Esophagus muscularis mucosa (tissue), 4 donors: ENCODE measurements at places on chromosomes 7 and 10. TPM values are rescaled to one million over a fixed set of nuclear protein-coding genes. Genes with fewer than 3 reads are reported as not detected.

GRCh38 chr10:15745751-15746150 lies 26.0 kb upstream of the ITGA8 start:
- H3K27me3 ChIP-seq: no peaks in the 10 kb centered on the region
- no peak for DNase-seq
- H3K27ac ChIP-seq: no peak overlapping the region
- no peak overlapping the region for H3K4me3 ChIP-seq

GRCh38 chr10:63415640-63416244 lies 50.0 kb downstream of the JMJD1C start:
- H3K27ac ChIP-seq: no peak overlapping the region
- no peaks in the 10 kb centered on the region for H3K27me3 ChIP-seq
- no peak for DNase-seq
- peak overlapping the region; percentile 19 for H3K4me3 ChIP-seq
- peaks cover 45% of the 10 kb centered on the region for H3K4me1 ChIP-seq
- no peaks in the 10 kb centered on the region for H3K36me3 ChIP-seq

DNA sequence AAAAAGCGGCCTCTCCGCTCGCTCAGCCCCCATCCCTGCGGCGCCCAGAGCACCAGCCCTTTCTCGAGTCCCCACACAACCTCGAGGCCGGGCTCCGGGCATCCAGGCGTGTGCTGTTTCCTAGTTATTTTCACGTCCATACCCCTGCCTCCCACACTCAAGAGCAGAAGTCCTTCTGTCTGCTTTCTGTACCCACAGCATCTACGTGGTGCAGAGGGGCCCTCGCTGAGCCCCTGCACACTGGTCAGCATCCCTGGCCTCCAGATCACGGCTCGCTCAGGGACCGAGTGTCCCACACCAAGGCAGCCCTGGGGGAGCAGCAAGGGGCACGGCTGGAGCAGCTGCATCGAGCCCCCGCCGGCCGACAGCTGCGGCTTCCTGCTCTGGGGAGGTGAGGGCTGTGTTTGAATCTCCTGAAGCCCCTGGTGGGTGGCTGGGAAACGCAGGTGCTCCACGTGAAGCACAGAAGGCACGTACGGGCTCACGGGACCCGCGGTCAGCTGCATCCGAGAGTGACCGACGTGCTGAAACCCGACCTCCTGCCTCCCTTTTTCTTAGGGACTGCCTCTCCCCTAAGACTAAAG lies 333.1 kb downstream of the DNAJB6 start:
- no peak for DNase-seq
- no peaks in the 10 kb centered on the region for H3K4me1 ChIP-seq
- no peaks in the 10 kb centered on the region for H3K27me3 ChIP-seq
- no peak overlapping the region for H3K27ac ChIP-seq

FAM13C gene
- total RNA-seq: 46.1 TPM

- H3K36me3 ChIP-seq: peaks cover 22% of the 10 kb centered on the region
- no peak for DNase-seq
- no peaks in the 10 kb centered on the region for H3K4me1 ChIP-seq
- no peak overlapping the region for H3K4me3 ChIP-seq
Observed at GRCh38 chr7:44713141-44713540, 35.5 kb upstream of the ZMIZ2 start.

DNA sequence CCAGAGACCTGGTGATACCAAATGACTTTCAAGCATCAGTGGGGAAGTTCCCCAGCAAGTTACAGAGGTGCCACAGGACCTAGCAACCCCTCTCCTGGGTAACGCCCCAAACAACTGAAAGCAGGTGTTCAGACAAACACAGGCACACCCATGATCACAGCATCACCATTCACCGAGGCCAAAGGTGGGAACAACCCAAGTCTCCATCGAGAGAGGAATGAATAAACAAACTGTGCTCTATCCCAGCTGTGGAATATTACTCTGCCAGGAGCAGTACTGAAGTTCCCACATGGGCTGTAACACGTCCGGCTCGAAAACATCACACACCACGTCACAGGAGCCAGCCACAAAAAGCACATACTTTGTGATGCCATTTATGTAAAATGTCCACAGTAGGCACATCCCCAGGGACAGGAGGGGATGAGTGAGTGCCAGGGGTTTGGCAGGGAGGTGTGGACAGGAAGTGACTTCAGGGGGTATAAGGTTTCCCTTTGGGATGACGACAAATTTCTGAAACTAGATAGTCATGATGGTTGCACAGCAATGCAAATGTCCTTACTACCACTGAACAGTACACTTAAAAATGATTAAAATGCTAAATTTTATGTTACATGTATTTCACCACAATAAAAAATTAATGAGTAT lies 222.8 kb downstream of the TNS3 start:
- H3K27me3 ChIP-seq: no peaks in the 10 kb centered on the region
- H3K36me3 ChIP-seq: no peaks in the 10 kb centered on the region
- no peak for DNase-seq
- H3K27ac ChIP-seq: no peak overlapping the region
- no peak overlapping the region for H3K4me3 ChIP-seq

DNA sequence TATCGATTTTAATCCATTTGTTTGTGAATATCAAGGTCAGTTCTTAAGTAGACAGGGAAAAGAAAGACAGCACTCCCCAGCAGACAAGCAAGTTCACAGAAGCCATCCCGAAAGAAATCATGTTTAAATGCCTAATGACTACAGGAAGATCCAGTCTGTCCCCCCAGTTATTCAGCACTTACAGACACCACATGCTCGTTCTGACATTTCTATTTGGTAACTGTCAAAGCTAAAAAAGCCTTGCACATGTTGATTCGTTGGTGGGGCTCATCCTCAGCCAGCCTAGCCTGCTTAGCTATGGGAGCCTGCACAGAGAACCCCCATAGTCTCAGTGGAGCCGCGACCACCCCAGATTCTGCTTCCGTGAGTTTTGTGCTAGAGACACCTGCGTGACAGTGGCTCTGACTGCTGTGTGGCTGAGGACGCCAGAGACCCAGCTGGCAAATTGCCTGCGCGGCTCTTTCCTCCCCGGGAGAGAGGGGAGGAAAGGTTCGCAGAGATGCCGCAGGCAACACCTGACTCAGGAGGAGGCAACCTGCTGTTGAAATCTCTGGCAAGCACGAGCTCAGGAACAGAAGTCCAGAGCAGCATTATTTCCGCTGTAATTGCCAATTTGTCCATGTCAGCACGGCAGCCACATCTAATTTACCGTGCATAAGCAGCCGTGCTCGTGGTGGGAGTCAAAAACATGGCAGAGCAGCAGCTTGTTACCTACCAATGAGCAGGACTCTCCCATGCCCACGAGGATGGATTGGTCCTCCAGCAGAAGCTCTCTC lies 194.2 kb downstream of the GPAM start:
- H3K36me3 ChIP-seq: no peaks in the 10 kb centered on the region
- no peak overlapping the region for H3K27ac ChIP-seq
- no peak for DNase-seq
- no peaks in the 10 kb centered on the region for H3K27me3 ChIP-seq
- no peak overlapping the region for H3K4me3 ChIP-seq

DNA sequence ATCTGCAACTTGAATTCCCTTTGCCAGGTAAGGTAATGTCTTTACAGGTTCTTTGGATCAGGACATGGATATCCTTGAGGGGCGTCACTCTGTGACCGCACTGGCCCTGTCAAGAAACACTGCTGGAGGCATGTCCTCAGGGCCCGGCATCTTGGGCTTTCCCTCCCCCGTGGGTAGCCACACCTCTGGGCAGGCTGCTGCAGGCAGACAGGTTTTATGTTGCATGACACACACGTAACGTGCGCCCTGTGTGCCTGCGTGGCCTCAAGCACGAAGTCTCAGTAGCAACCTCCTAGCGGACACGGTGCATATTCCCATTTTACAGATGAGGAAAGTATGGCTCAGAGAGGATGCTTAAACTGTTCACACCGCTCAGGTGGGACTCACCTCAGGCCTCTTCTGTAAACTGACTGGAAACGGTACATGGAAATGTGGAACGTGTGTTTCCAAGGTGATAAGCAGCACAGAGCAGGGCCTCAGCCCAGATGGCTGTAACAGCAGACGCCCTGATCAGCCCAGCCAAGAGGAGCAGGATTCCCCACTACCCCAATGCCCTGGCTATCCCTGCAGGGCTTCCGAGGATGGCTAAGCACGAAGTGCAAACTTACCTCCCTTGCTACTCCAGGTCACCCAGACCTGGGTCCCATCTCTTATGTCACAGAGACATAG lies 553.6 kb downstream of the TCERG1L start:
- no peaks in the 10 kb centered on the region for H3K27me3 ChIP-seq
- DNase-seq: no peak
- no peak overlapping the region for H3K27ac ChIP-seq
- H3K4me3 ChIP-seq: no peak overlapping the region
- no peaks in the 10 kb centered on the region for H3K4me1 ChIP-seq

SFTPA1 gene
- 7.1 TPM for total RNA-seq

GRCh38 chr10:60148266-60148840 lies 241.3 kb downstream of the ANK3 start:
- H3K4me1 ChIP-seq: peaks cover 25% of the 10 kb centered on the region
- no peak for DNase-seq
- H3K27ac ChIP-seq: no peak overlapping the region
- no peak overlapping the region for H3K4me3 ChIP-seq

GRCh38 chr7:55484834-55485233 lies 87.5 kb downstream of the VOPP1 start:
- H3K36me3 ChIP-seq: peaks cover 30% of the 10 kb centered on the region
- no peaks in the 10 kb centered on the region for H3K27me3 ChIP-seq
- no peak overlapping the region for H3K4me3 ChIP-seq
- no peaks in the 10 kb centered on the region for H3K4me1 ChIP-seq
- DNase-seq: no peak
